ENCODE measurements at places on chromosomes 13 and 19.

DNA sequence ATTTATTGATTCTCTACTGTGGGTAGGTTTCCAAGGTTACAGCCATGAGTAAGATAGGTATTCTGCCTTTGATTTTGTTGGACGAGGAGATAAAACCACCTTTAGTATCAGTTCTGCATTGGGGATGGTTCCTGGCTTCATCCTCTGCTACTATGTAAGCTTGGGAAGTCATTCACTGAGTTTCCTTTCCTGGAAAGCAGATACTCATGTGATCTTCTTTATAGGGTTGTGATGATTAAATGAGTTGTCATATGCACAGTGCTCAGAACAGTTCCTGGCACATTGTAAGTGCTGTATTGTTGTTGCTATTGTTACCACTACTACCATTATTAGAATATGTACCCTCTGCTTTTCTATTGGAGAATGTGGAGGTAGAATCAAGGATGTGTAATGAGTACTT, 13.1 kb upstream of the WTIP start:
- no peak for DNase-seq

DNA sequence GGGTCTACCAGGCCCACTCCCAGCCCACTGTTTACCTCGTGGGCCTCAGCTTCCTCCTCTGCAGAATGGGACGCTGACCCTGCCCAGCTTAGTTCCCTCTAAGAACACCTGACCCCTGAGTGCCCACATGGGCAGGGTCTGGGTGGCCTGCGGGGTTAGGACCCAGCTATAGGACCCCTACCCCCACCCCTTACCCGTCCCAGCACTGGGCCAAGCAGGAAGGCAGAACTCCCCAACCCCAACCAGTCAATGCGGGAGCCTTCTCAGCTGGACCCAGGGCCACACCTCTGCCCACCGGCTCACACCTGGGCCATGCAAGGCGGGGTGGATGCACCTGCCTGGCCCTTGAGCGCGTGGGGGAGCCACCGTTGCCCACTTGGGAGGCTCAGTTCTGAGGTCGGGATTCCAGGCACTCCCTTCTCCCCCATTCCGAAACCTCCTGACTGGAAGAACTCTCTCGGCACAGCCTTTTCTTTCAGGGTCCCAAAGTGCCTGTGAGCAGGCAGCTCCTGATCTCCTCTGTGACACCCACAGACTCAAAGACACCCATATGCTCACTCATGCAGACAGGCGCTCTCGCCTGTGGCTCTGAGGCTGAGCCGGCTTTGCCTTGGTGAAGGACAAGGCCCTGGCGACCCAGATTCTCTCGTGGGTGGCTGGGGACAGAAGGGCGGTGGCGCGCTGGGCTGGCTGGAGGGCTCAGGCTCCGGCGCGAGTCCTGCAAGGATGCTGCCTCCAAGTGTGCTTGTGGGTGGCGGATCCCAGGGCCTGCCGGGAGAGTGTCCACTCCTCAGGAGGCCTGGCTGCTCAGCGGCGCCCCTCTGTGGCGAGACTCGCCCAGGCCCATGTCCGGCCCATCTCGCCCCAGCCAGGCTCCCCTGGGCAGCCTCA, 27.9 kb upstream of the PARP4 start:
- no peak for DNase-seq

DNA sequence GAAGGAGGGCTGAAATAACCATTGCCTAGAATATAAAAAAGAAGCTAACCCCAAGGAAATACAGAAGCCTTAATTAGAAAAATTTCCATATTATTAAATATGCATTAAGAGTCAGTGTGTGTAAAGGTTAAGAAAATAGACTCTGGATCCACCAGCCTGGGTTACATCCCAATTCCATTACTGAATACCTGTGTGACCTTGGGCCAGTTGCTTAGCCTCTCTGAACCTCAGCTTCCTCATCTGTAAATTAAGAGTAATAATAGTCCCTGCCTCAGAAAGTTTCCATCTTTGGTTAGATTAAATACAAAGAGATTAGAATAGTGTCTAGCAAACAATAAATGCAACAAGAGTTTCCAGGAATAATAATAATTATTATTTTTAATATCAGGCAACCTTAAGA, 54.5 kb downstream of the ATP7B start:
- DNase-seq = no peak

GRCh38 chr13:42747399-42747873, 33.9 kb upstream of the FAM216B start:
- no peak for DNase-seq

DNA sequence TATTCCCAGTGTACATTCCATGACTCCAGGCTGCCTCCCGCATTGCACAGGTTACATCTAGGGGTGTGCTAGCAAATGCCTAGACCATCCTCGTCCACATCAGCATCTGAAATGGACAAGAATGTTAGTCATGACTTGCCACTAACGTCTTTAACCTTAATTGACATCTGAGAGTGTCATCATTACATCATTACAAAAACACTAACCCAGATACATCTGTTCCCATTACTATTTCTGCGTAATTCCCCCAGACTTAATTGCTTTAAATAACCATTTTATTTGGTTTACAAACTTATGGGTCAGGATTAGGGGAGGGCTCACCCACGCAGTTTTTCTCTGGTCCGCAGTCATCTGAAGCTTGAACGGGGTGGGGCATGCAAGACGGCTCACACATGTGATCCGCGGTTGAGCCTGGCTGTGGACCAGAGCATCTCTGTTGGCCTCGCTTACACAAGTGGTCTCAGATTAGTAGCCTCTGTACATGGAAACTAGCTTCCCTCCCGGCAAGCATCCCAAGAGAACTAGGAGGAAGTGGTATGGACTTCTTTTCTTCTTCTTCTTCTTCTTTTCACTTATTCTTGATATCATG, 15.9 kb downstream of the KL start:
- no peak for DNase-seq

Measured in activated naive CD4-positive, alpha-beta T cell (primary cell).